ENCODE measurements at places on chromosomes 11 and 22. TPM values are rescaled to one million over a fixed set of nuclear protein-coding genes. Genes with fewer than 3 reads are reported as not detected.

NF2 gene
- 49.7 TPM for total RNA-seq

DNA sequence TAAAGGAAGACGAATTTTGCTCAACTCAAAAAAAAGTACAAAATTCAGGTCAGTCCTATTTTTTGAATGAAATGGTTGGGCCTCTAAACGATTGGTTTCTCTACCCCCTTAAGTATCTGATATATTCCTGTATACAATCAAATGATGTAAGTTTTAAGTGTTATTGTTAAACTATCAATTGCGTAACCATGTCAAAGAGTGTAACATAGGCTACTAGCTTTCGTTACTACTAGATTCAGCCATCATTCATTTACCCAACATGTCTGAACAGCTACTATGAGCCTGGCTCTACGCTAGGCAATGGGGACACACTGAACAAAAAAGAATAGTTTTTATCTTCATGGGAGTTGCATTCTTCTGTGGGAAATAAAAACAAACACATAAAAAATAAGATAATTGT lies 3.3 kb downstream of the RAB6A start:
- DNase-seq = no peak

DNA sequence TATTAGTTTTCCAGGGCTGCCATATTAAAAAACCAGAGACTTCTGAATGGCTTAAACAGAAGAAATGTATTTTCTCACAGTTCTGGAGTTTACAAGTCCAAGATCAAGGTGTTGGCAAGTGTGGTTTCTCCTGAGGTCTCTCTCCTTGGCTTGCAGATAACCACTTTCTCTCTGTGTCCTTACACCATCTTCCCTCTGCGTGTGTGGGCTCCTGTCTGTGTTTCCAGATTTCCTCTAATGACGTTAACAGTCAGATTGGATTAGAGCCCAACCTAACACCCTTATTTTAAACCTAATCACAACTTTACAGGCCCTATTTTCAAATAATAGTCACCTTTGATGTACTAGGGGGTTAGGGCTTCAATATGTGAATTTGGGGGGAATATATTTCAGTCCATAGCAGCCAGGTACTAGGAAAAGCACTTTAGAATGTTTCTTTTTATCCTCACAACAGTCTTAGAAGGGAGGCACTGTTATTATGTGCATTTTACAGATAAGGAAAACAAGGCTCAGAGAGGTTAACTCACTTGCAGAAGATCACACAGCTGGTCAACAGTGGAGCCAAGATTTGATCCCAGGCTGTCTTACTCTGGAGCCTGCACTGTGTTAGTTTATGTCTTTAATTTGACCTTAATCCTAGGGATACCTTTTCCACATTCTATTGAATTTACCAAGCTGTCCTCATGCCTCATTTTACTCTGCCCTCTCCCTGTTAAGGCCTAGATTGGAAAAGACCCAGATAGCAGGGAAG lies 116.4 kb upstream of the CRYBB3 start:
- no peak for DNase-seq

- peak; percentile 91 for DNase-seq
These were observed at the start of gene APOBEC3C for GRCh38 chr22:39013942-39014722. TSS of gene APOBEC3C (plus strand) at chr22:39014257. CDS start at chr22:39014363, 106 bp downstream.

ABCG4 gene
- not detected for total RNA-seq

DNA sequence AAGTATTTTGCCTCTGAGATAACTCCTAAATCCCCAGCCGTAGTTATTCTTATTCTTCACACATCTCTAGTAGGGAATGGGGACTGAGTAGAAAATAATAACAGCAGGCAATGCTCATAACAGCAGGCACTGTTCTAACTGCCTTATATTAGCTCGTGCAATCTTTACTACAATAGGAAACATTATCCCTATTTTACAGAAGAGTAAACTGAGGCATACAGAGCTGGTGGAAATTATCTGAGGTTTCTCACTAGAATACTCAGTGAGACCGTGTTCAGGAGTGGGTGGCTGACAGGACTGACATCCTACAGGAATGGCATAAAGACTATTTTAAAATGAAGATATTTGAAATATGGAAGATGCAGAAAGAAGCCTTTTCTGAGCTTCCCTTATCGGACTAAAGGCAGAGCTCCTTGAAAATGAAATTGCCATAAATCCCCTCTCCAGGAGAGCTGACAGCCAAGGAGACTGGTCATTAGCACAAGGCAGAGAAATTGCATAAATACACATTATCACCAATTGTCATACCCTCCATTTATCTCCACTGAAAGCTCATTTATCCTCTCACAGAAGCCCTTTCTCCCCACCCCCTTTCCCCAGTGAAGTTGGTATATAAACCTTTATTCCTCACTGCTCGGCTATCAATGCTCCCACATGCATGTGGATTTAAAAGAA lies 93.9 kb downstream of the RASSF10 start:
- DNase-seq = no peak

DNA sequence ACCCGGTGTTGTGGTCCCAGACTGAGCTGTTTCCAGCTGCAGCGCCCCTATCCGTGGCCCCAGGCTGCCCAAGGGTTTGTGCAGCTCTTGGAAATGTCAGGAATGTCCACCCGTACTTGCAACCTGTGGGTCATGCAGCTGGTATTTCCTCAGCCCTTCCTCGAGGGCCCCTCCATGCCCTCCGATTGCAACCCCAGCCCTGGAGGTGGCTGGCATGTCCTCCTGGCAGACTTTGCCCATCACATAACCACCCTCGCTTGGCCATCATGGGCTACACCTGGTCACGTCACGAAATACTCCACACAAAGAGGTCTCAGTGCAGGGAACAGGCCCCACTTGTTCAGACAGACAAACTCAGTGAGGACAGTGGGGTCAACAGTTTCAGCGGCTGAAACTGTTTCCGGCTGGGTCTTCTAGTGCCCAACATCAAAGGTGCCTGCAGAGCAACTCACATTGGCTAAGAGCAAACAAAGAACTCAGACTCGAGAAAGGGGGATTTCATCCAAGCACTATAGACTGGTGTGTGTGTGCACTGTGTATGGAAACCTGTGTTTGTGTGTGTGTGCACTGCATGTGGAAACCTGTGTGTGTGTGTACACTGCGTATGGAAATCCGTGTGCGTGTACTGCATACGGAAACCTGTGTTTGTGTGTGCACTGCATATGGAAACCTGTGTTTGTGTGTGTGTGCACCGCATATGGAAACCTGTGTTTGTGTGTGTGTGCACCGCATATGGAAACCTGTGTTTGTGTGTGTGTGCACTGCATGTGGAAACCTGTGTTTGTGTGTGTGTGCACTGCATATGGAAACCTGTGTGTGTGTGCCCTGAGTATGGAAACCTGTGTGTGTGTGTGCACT lies 72.8 kb upstream of the CCND1 start:
- DNase-seq = peak; percentile 44

ADM2 gene
- total RNA-seq = 0.74 TPM

KCNQ1OT1 gene
- total RNA-seq = 2.9 TPM

OR52N4 gene
- 0.28 TPM for total RNA-seq

UBQLN3 gene
- total RNA-seq = 1.4 TPM

DNA sequence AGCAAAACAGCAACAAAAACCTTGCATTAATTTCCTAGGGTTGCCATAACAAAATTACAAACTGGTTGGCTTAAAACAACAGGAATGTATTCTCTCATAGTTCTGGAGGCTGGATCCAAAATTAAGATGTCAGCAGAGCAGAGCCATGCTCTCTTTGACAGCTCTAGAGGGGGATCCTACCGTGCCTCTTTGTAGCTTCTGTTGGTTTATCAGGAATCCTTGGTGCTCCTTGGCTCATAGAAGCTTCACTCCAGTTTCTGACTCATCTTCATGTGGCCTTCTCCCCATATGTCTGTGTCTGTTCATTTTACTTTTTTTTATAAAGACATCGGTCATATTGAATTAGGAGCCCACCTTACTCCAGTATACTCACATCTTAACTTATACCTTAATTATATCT lies 90.5 kb upstream of the POU2AF2 start:
- DNase-seq = no peak

IGF2 gene
- 87.7 TPM for total RNA-seq

MAML2 gene
- 41.8 TPM for total RNA-seq

DNA sequence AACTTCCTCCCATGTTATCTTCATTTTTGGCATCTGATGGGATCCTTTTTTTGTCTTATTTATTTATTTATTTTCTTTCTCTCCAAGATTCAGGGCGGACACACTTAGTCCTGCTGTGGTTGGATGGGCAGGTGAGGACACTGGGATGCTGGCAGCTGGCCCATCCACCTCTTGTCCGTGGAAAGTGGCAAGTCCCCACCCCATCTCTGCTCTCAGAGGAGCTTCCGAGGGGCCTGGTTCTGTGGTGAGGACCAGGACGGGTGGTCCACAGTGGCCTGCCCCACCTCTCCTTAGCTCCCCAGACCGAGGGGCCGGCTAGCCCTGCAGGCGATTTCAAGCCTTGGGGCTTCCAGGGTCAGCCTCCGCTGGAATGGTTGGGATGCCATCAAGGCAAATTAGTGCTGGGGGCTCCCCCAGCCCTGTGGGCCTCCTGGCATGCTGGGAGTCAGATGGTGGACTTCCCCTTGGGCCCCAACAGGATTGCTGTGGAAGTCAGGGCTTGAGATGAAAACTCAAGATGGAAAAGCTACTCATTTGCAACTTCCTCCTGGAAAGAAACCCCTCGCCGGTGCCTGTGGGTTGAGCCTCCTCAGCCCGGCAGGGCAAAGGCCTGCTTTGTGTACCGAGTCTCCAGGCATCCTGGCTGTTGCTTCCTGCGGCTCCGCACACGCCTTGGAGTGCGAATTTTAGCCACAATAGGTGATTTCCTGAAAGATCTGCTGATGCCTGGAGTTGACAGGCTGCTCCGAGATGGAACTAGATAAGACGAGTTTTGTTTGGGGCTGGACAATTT lies 31.2 kb upstream of the LINC01488 start:
- DNase-seq = no peak

DNA sequence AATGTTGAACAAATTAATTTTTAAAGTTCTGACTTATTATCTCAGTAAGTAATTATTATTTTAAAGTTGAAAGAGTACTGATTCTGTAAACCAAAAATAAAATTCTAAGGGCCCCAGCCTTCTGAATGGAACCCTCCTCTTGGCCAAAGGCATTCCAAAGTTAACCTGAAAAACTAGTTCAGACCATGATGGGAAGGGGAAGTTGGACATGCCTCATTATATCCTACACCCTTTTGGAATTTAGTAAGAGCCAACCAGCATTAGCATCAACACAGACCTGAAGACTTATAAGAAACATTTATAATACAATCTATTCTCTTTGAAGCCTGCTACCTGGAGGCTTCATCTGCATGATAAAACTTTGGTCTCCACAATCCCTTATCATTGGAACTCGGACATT lies 18.9 kb downstream of the LGR4 start:
- DNase-seq = no peak

DNA sequence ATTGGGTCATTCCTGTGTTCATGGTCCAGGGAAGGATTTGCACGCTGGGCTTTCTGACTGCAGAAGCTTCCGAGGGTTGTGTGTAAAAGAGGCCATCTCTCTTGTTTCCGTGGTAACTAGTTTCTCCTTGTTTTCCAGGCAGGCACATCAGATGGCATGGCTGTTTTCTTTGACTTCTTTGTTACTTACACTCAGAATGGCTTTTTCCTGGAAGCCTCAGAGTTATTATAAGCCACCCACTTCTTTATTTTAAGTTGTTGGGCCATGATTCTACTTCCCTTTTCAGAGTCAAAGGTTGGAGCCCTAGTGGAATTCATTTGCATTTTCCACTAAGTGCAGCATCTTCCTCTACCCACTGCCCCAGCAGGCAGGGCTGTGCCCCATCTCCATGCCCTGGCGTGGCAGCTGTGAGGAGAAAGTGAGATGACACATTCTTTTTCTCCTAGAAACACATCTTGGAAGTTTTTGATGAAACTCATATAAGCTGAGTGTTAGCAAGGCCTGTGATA lies 94.9 kb downstream of the PRR5L start:
- no peak for DNase-seq

DNA sequence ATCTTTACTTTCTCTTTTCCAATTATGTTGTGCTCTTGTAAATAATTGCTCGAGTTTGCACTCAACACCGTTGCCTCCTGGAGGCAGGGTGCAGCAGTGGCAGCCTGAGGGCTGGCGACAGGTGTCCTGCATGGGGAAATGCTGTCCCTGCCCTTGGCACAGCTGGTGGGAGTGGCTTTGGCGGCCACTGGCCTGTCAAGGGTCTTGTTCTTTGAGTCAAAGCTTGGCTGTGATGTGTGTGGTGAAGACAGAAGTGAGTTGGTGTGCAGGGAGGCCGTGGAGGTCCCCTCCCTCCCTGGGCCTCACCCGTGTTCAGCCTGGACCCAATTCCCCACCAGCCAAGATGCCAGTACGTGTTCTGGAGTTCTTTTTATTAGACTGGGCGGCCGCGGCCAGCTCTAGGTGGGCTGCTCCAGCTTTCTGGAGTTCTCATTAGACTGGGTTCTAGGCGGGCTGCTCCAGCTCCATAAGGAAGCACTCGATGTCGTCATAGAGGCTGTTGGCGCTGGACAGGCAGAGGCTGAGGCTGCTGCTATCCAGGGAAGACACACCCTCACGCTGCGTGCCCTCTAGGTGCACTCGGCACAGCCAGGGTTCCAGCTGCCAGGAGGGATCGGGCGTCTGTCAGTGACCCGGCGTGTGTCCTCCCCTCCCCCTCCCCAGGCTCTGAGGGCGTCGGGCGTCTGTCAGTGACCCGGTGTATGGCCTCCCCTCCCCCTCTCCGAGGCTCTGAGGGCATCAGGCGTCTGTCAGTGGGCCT lies 3.4 kb downstream of the IRF7 start:
- no peak for DNase-seq

DNA sequence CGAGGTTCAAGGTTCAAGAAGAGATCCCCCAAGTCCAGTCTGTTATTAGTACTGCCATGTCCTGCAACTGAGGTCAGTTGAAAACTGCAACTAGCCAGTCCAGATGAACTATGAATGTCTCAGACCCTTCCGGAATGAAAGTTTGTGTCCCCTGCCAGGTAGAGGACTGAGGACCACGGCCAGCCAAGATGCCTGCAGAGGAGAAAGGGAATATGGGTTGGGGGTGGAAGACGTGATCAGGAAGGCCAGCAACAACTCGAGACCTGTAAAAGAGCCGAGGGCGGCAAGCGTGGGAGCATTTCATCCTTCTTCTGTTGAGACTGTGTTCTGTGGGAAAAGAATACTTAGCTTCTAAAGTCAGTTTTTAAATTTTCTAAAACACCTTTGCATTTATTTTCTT lies 572.4 kb upstream of the B3GAT1 start:
- DNase-seq = no peak

- DNase-seq = no peak
These were observed 6.2 kb downstream of the MRGPRD start for GRCh38 chr11:68974421-68975194.

TMA7B gene
- 0.57 TPM for total RNA-seq

YAP1 gene
- total RNA-seq = 120 TPM

DNA sequence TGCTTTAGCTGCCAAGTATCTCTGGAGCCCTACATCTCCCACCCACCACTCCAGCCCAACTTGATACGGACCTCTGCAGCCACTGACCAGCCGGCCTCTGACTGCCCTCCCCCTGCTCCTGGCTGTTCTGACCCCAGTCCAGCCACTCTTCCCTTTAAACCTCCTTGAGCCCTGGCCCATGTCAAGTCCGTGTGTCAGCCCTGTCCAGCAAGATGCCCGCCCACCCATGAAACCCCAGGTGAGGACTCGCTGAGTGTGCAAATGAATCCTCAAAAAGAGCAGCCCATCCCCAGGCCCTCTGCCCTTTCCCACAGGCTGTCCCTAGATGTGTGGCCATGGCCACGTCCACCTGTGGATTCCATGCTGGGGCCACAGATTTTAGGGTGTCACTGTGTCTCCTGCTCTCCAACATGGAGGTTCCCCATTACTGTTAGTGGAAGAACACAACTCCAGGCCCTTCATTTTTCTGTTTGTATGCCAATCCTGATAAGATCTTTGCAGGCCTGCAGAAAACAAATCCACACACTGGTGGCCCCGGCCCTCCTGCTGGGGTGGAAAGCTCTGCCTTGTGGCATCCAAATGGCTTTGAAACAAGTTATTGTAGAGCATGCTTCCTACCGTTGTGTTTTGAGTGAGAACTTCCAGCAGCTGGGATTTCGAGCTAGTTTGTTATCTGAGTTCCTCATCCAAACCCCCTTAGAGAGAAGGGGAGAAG lies 22.7 kb upstream of the ADORA2A start:
- no peak for DNase-seq

Measured in lung (tissue), 17 donors.